ENCODE measurements at places on chromosomes 4 and X.

DNA sequence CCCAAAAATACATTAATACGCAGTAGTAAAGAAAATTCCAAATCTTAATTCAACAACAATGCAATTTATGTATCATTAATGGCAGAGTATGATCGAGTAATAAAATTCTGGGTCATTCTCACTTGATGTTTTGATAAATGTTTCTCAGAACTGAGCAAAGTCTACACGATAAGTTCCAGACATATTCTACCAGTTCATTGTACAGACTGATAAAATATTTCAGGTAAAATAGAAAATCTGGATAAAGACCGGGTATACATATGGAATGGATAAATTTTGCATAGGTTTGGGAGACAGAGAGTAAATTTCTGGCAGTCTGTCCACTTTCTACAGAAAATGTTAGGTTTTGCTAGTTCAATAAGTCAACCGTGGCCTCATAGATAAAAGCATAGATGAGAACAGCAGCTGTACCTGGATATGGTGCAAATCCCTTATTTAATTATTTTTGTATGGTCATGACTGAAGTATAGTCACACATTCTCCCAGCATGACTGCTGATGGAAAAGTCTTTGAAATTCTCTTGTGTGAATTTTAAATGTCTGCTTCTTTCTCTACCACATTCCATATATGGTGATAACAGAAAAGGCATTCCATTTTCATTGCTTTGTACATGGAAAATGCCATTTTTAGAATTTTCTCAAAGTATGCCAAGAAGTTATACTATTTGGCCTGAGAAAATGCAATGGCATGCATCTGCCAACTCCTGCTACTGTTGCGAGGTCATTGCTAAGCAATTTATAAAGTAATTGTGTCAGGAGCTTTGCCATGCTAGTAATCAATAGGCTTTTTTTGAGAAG lies 301.9 kb upstream of the ARSJ start:
- DNase-seq, result no peak

DNA sequence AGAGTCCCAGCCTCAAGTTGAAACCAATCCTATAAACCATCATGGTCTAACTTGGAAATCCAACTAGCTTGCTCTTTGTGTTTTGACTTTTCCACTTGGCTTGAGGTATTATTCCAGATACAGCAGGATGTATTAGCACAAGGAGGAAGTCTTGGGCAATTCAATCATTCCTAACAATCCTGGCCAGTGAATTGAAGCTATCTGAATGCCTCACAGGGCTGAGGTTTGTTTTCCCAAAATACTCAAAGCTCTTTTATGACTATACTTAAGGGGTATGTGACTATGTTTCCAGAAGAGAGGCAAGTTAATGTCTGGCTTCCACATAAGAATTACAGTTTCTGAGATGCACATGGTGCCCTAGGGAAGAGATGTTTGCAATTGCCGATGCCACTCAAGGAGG lies 66.8 kb upstream of the SH3RF1 start:
- no peak for DNase-seq

GRCh38 chr4:23878246-23878891 lies 11.5 kb downstream of the PPARGC1A start:
- no peak for DNase-seq

- no peak for DNase-seq
These were observed 2.5 kb upstream of the PPP2R2C start for GRCh38 chr4:6474705-6475457.

- DNase-seq, result no peak
These were observed 30.0 kb downstream of the CTBP1 start for GRCh38 chr4:1218634-1219565.

DNA sequence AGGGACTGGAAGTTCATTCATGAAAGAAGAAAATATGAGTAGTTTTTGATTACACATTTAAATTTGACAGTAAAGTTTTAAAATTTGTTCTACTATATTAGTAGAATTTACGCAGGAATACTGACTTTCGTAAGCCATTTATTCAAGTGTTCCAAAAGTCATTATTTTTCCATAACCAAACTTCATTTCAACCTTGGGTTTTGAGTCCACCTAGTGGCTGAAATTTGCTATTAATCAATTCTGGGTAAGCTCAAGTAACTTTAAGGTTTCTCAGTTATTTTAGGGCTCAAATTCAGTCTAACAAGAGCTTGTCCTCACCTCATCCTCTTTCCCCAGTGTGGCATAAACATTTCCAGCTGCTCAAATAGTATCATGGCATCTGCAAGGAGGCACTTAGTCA lies 175.4 kb downstream of the SH3BGRL start:
- no peak for DNase-seq

GRCh38 chrX:5708251-5708650 lies 520.4 kb downstream of the NLGN4X start:
- DNase-seq, result no peak

- DNase-seq, result no peak
These were observed 2.0 kb downstream of the ANKRD37 start for GRCh38 chr4:185398618-185399017.

GRCh38 chrX:153865685-153866084 lies 20.3 kb downstream of the L1CAM start:
- DNase-seq, result no peak

- DNase-seq, result peak; percentile 14
These were observed at the start of gene NALF2 for GRCh38 chrX:69503782-69504625. NALF2 (plus strand) TSS chrX:69504326; CDS start chrX:69505283, 957 bp downstream.

DNA sequence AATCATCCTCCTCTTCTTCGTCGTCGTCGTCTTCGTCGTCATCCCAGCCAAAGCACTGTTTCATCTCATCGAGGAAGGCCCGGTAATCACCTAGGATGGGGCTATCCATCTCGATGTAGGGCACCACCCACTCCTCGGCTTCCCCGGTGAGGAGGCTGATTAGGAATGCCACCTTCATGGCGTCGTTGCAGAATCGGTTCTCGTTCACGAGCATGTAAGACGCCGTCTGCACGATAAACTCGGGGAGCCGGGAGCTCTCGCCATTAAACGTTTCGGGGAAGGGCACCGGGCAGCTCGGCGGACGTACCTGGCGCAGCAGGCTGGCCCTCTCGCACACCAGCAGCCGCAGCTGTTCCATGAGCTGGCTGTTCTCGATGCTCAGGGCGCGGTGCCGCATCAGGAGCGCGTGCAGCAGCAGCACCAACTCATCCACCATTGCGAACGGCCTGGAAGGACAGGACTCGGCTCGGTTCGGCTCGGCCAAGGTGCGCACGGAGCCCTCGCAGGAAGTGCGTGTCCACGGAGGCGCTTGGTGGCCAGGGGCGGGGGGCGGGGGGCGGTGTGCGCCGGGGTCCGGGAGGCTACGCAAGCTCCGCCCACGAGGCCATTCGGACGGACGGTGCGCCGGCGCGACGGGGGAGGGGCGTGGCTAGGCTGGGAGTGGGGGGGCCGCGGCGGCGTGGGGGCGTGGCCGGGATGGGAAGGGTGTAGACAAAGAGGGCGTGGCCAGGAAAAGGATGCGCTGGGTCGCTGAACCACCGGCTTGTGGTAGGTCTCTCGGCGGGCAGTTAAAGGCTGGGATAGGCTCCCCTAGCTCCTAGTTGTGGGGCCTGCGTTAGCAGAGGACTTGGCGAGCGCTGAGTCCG lies at the start of gene LDOC1:
Gene LDOC1, minus strand, starts transcription at position 544 of the 866 bp plus-strand sequence. Its CDS starts 108 bp downstream, at position 436.
- peak; percentile 72 for DNase-seq

DNA sequence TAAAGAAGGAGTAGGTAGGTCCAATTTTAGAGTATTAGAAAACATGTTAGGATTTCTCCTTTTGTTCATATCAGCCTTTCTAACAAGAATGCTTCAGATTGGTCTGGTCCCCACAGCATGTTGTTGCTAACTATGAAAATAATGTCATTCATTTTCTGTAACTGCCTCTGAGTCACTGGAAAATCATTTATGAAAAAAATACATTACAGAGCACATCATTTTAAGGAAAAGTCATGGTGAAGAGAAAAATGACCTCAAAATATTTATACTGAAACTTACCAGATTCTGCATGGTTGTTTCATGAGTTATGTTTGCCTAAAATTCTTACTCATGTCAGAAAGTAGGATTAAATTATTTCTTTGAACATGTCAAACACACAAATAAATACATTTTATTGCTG lies 35.2 kb downstream of the DTHD1 start:
- DNase-seq, result no peak

DNA sequence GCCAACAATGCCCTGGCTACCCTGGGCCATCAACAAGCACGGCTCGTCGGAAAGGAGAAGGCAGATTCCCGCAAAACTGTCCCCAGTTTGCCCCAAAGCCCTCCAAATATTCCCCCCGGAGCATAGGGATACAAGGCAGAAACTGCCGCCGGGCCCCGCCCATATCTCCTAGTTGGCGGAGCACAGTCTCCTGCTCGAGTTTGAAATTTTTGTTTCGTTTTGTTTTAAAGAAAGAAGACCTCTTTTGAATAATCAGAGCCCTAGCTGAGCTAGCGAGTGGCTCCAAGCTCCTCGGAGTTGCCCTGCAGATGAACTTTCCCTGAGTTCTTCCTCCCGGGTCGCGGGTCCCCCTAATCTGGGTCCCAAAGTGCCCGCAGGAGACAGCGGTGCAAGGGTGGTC lies 138.1 kb upstream of the ZIC3 start:
- no peak for DNase-seq

DNA sequence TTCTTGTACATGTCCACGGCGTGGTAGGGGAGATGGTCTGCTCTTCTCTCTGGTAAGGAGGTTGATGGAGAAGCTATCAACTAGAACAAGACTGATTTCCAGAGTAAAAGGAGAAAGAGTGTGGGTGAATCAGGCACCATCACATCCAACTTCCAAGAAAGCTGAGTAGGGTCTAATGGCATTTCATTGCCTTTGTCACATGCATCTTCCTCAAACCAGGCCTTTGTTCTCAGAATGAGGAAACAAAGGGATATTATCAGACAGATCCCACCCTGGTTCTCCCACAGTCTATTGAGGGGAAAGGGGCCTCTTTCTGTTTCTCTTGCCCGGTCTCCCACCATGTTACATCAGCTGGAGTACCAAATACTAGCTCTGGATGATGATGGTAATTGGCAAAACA lies 160.2 kb upstream of the RBPJ start:
- no peak for DNase-seq

GRCh38 chrX:26581091-26581490 lies 365.1 kb downstream of the MAGEB5 start:
- no peak for DNase-seq

GRCh38 chr4:148207068-148207467 lies 235.1 kb downstream of the NR3C2 start:
- no peak for DNase-seq

- DNase-seq, result no peak
These were observed 18.2 kb downstream of the RAI2 start for GRCh38 chrX:17842769-17843525.

- DNase-seq, result no peak
These were observed 4.1 kb downstream of the PCDH7 start for GRCh38 chr4:30724247-30724646.

- no peak for DNase-seq
These were observed 343.1 kb downstream of the MID1IP1 start for GRCh38 chrX:39144323-39144722.

DNA sequence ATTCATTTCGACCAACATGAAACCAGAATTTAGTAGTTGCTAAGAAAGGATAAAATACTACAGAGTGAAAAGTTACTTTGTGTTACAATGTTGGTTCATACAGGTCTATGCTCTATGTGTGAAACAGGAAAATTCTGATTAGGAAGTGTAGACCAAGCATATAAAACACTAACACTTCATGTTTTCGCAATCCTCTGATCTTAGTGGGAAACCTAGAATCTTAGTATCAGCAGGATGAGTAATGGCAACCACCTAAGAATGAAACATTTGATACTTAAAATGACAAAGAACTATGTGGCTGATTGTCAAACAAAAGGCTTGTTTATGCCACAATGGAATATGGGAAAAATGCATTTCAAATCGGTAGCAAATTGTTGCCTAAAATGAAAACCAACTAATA lies 116.1 kb downstream of the AMMECR1 start:
- DNase-seq, result no peak

DNA sequence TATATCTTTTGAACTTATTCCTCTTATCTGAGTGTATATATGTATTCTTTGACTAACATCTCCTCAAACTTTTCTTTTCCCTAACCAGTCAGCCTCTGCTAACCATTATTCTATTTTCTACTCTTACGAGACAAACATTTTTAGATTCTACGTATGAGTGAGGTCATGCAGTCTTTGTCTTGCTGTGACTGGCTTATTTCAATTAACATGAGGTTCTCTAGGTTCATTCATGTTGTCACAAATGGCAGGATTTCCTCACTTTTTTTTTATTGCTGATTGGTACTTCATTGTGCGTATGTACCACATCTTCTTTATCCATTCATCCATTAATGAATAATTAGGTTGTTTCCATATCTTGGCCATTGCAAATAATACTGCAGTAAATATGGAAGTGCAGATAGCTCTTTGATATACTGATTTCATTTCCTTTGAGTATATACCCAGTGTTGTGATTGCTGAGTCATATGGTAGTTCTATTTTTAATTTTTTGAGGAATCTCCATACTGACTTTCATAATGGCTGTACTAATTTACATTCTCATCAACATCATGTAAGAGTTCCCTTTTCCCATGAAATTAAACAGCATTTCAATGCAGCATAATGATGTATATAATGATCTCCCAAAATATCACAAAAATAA lies 80.1 kb downstream of the HS3ST1 start:
- DNase-seq, result no peak

DNA sequence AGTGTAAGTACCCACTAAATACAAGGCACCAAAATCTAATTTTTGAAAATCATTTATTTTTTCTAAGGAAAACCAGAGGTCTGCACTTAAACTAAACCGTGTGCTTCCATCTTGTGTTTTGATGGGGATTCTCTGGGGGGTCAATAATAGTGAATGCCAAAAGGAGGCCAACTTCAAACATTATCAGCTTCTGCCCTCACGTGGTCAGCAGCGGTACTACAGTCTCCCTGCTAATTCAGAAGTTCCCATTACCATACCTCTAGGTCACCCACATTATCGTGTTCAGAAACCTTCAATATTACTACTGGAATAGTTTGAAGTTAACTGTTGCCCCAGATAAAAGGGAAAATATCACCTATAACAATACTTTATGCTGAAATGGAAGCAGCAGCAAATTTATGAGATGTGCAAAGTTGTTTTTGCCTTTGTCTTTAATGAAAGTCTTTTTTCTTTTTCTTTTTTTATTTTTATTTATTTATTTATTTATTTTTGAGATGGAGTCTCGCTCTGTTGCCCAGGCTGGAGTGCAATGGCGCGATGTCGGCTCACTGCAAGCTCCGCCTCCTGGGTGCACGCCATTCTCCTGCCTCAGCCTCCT lies 17.3 kb downstream of the CTPS2 start:
- no peak for DNase-seq
